Forelimb muscle (tissue), 1 donor: ENCODE measurements at places on chromosomes 12 and 14. TPM values are rescaled to one million over a fixed set of nuclear protein-coding genes. Genes with fewer than 3 reads are reported as not detected.

SIX6 gene
- polyA plus RNA-seq = 0.08 TPM

GRCh38 chr12:11171969-11172675 is 1.1 kb downstream of the SMIM10L1 start:
- DNase-seq = peak; percentile 17

- no peak for DNase-seq
Measured at GRCh38 chr14:50018201-50018932, 98.0 kb downstream of the VCPKMT start.

DNA sequence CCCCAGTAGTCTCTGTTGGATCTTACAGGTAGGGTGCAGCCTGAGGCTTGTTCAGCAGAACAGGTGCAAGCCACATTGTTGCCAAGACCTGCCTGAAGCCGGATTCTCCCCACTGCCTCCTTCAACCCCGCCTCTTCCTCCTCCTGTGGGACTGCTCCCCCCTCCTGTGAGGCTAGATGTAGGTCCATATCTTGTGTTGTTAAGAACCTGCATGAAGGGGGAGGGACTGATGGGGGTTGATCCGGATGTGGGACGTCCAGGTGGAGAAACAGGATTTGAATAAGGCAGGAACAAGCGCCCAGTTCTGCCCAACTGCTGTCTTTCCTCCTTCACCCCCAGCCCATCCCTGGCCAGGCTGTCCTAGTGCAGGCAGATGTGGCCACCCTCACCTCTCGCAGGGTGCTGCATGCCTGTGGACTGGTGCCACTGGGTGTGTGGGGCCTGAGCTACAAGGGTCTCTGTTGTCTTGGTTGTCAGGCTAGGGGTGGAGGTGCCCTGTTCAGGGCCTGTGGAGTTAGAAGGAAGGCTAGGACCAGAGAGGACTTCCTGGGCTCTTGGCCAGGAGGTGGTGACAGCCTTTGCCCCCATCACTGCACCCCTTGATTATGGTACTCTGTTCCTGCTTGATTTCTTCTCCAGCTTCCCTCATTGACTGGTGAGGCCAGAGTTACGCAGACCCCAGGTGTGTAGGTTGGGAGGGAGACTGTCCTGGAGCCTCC is 1.4 kb downstream of the NR4A1 start:
- no peak for DNase-seq

DNA sequence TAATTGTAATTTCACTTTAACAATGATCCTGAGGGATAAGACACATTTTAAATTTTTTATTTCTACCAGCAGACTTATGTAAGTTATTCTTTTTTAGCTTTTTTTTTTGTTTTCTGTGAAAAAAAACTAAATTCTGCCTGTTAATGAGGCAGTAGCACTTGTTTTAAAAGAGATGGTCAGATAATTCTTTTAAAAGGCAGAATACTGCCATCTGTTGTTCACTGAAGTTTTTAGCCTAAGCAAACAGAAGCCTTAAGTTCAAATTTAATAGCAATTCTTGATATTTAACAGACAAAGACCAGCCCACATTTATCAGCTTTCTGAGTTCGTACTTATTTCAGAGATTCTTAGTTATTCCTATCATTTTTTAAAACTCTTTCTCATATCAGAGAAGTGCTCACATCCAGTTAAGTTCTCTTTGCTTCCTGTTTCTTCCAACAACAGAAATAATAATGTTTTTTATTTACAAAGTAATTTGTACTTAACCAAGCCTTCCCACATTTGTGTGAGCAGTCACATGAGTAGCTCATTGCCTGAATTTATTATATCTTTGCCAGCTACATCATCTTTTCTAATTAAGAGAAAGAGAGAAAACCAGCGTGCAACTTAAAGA is 93.4 kb upstream of the SLCO1C1 start:
- DNase-seq = no peak

MUCL1 gene
- polyA plus RNA-seq = not detected

AQP2 gene
- not detected for polyA plus RNA-seq

CD69 gene
- polyA plus RNA-seq = 0.61 TPM

KMT2D gene
- polyA plus RNA-seq = 40.0 TPM

KCNC2 gene
- 0.38 TPM for polyA plus RNA-seq

- DNase-seq = no peak
Measured at GRCh38 chr12:76242813-76243550, 105.2 kb downstream of the BBS10 start.

GRCh38 chr14:60125918-60126317 is 34.2 kb downstream of the PCNX4 start:
- DNase-seq = no peak

RASAL1 gene
- not detected for polyA plus RNA-seq

DNA sequence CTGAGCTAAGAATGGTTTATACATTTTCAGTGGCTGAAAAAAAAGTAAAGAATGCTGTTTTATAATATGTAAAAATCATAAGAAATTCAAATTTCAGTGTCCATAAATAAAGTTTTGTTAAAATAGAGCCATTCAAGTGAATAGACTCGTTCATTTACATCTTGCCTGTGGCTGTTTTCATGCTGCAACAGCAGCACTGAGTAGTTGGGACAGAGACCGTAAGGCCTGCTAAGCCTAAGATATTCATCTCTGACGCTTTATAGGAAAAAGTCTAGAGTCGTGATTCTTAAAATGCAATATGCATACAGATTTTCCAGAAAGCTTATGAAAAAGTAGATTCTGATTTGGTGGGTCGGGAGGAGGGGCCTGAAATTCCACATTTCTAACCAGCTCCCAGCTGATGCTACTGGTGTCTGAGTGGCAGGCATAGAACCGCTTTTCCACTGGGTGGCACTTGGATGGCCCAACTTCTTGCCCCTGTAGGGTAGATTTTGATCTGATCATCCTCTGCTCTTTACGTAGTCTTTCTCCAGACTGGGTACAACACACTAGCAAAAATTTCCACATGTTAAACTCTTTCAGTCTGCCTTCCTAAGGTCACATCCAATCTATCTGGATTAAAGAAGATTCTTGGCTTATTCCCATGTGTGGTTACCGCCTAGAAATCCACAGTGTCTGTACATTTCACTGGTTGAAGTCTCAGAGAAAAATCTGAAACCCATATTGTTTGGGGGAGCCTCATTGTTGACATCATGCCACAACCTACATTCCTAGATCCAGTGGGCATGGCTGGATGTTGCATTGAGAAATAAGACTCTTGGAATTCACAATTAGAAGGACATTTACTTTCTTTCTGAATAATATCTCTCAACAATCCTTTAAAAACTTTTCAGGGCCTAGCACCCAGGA is 151.2 kb downstream of the C12orf75 start:
- DNase-seq = no peak

- DNase-seq = no peak
Measured at GRCh38 chr12:94010307-94010706, 138.1 kb upstream of the PLXNC1 start.

CDCA3 gene
- 17.5 TPM for polyA plus RNA-seq

KRT83 gene
- polyA plus RNA-seq = not detected

DNA sequence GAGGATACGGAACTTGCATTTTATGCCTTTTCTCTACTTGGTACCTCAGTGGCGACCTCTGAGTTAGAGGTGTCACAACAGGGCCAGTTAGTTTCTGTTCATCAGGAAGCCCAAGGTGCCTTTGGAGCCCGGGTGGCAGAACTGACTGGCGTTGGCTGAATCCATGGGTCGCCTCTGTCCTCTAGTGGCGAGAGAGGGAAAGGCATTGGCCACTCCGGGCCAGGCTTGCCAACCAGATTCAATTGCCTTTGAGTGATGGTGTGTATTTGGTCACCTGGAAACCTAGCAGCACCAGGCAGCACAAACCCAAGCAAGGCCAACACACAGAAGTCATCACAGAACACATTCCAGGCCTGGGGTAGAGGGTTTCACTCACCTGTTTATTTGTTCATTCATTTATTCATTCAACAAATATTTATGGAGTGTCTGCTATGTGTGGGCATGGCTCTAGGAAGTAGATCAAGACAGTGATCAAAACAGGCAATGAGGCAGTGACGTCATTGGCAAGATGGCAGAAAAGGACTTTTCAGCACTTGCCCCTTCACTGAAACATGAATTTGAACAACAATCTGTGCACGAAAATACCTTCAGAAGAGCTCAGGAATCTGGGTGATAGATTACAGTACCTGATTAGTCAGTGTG is 40.5 kb upstream of the KCNA5 start:
- no peak for DNase-seq

- no peak for DNase-seq
Measured at GRCh38 chr12:116703214-116703795, 34.6 kb downstream of the SPRING1 start.

PGF gene
- 43.2 TPM for polyA plus RNA-seq

CD63 gene
- polyA plus RNA-seq = 770 TPM

GRCh38 chr12:21938879-21939278 is 2.3 kb downstream of the ABCC9 start:
- no peak for DNase-seq

GRCh38 chr12:56020423-56021184 is at the start of gene IKZF4:
TSS of gene IKZF4 (plus strand) at chr12:56021043. CDS start at chr12:56021494, 451 bp downstream.
- DNase-seq = no peak

MMAB gene
- polyA plus RNA-seq = 24.7 TPM

DNA sequence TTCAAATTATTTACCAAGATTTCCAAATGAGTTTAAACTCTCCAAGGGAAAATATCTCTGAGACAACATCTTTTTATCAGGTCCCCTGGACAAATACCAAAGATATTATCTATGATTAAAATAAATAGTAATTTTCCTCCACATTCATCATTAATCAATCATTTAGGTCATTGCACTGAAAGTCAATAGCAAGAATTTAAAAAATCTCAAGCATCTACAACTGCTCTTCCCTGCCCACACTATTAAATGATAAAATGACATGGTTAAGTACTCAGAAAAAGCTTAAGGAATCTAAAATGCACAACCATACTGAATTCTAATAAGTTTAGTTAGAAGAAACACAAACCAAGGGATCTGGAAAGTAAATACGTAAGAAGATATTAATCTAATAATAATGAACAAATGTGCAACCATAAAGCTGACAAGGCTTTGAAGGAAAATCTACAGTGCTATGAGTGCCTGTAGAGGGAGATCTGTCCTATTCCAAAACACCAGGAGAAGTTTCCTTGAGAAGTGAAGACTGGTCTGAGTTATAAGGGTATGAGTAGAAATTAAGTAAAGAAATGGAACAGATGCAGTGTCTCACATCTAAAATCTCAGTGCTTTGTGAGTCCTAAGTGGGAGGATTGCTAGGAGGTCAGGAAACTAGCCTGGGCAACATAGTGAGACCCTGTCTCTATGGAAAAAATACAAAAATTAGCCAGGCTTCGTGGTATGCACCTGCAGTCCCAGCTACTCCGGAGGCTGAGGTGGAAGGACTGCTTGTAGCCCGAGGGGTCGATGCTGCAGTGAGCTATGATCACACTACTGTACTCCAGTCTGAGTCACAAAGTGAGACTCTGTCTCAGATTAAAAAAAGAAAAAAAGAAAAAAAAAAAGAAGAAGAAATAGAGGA is 19.2 kb downstream of the INTS13 start:
- DNase-seq = no peak

DNA sequence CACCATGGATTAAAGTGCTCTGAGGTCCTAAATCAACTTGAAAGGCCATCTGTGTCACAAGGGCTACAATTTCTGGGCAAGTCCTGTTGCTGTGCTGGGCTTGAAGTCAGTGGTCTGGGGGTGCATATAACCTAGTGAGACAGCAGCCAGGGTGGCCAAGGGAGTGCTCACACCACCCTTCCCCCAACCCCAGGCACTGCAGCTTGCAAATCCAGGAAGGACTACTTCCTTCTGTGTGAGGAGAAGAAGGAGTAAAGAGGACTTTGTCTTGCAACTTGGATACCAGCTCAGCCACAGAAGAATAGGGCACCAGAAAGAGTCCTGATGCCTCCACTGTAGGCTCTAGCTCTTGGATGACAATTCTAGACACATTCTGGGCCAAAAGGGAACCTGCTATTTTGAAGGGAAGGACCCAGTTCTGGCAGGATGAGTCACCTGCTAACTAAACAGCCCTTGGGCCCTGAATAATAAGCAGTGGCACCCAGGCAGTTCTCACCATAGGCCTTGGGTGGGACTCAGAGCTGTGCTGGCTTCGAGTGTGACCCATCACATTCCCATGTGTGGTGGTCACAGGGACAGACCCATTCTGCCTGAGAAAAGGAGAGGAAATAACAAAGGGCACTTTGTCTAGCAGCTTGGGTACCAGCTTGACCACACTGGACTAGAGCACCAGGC is 32.6 kb upstream of the DHRS7 start:
- DNase-seq = no peak

NGB gene
- polyA plus RNA-seq = not detected

BIN2 gene
- 2.2 TPM for polyA plus RNA-seq

- DNase-seq = no peak
Measured at GRCh38 chr14:65906344-65906743, 493.8 kb downstream of the FUT8 start.

HOXC6 gene
- polyA plus RNA-seq = 4.7 TPM

GRCh38 chr14:76975812-76976211 is 52.7 kb downstream of the IRF2BPL start:
- DNase-seq = no peak

DNA sequence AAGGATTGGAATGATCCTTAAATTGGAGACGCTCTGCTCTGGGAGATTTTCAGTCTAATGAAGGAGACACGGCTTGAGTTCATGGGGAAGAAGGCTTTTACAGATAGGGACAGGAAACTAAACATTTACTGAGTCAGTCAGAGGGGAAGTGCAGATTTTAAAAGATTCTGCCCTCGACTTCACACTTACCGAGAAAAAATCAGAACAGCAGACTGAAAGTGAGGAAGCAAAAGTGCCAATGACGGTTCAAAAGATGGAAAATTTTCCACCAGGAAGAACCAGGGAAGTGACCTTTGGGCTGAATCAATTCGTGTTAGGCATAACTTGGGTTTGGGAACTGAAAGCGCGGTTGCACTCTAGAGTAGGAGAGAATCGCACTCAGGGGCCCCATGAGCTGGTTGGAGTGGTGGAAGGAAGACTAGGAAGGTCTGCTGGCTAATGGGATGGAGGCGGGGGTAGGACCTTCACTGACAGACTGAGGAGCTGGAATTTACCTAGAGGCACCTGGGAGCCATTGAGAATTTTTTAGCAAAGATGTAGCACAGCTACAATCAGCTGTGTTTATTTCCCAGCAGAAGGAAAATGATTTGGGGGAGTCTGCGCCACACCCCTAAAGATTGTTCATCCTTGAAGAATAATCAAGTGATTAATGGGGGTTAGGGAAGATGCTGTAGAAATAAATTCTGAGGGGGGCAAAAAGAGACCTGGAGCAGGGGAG is 1.2 kb downstream of the KCNK13 start:
- no peak for DNase-seq

DNA sequence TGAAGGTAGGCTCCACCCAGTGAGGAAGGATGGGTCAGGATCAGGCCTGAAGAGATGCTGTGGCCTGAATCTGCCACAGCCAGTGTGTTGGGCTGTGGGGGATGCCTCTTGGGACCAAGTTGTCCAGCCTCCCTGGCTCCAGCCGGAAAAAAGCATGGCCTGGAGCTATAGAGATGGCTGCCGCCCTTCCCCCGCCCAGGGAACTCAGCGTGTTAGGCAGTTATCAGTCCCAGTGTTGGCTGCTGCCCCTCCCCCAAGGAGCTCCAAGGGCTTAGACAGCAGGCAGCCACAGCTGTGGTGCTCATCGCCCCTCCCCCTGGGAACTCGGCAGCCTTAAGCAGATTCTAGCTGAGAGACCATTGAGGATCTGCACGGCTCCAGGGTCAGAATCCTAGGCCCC is 158.0 kb downstream of the CAPZA3 start:
- DNase-seq = no peak

RBP5 gene
- polyA plus RNA-seq = 2.4 TPM

SMIM41 gene
- polyA plus RNA-seq = 0.18 TPM

SYNDIG1L gene
- 0.05 TPM for polyA plus RNA-seq

SCNN1A gene
- polyA plus RNA-seq = not detected

DLK1 gene
- 2,378 TPM for polyA plus RNA-seq
